Kidney (tissue), 22 donors: ENCODE measurements at places on chromosomes 12 and 14. TPM values are rescaled to one million over a fixed set of nuclear protein-coding genes. Genes with fewer than 3 reads are reported as not detected.

GRCh38 chr14:74596741-74597450 lies 15.1 kb downstream of the LTBP2 start:
- no peak for DNase-seq

DNA sequence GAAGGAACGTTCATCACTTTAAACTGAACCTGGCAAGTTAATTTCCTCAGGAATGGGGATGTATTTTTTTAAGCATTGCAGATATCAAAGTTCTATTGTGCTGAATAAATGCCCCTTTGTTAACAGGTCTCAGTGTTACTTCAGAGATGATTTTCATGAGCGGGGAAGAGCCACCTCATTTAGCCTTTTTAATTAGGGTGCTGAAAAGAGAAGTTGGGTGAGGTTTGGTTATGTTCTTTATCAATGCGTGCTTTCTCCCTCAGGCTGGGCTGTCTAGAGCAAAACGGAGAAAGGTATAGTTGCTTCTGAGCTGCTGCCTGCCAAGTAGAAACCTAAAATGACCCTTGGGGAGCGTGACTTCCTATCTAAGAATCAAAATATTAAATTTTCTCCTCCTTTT lies 8.0 kb upstream of the HIP1R start:
- DNase-seq = no peak

GRCh38 chr12:5022025-5022424 lies 21.7 kb upstream of the KCNA5 start:
- no peak for DNase-seq

Gene MYL2
- not detected for total RNA-seq

Gene TDP1
- total RNA-seq = 15.7 TPM
